ENCODE measurements at places on chromosomes 4 and X. TPM values are rescaled to one million over a fixed set of nuclear protein-coding genes. Genes with fewer than 3 reads are reported as not detected.

TCEAL7 gene
- total RNA-seq, result 0.79 TPM

NPY1R gene
- total RNA-seq, result 70.4 TPM

SLC6A8 gene
- 57.0 TPM for total RNA-seq

LYAR gene
- 5.1 TPM for total RNA-seq

PHOX2B gene
- 0.76 TPM for total RNA-seq

LRIT3 gene
- total RNA-seq, result not detected

SHROOM3 gene
- total RNA-seq, result 16.2 TPM

CT47C1 gene
- total RNA-seq, result not detected

UGT8 gene
- not detected for total RNA-seq

USP26 gene
- total RNA-seq, result not detected

GPR143 gene
- total RNA-seq, result 1.3 TPM

PCDH11X gene
- not detected for total RNA-seq

KIF4A gene
- total RNA-seq, result 0.61 TPM

TMEM154 gene
- total RNA-seq, result 0.83 TPM

AFP gene
- not detected for total RNA-seq

F8A1 gene
- 29.0 TPM for total RNA-seq

GAGE12G gene
- not detected for total RNA-seq

CSN1S1 gene
- total RNA-seq, result not detected

FAM47A gene
- total RNA-seq, result not detected

GAGE12E gene
- not detected for total RNA-seq

Data from adrenal gland (tissue), 19 donors.